CD14-positive monocyte (primary cell): ENCODE measurements at places on chromosomes 5 and 9.

DNA sequence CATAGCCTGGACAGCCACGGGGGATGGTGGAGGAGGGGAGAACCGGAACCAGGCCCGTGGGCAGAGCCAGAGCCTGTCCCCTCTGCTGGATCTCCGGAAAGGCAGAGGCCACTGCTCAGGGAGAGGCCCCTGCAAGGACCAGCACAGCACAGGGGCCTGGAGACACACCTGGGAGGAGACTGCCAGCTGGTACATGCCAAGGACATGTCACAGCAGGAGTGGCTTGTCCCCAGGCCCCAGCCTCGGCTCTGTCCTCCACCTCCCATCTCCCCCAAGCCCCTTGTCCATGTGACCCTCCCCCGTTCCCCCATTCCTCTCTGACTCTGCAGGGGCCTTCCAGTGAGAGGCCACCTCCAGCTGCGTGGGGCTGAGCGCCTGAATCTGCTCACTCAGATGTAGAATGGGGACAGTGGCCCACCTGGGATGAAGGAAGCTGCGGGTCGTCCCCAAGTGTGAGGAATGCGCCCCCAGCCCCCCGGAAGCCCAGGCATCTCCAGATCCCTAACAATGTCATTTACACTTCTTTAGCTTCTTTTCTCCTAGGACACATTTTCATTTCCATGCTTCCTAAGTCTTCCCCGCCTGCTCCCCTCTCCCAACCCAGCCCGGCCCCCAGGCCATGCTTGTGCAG lies 349.6 kb upstream of the IRX2 start:
- no peaks in the 10 kb centered on the region for H3K4me1 ChIP-seq
- no peaks in the 10 kb centered on the region for H3K36me3 ChIP-seq
- no peak overlapping the region for H3K4me3 ChIP-seq
- H3K27ac ChIP-seq, result no peak overlapping the region

GRCh38 chr9:15149450-15149849 lies 157.6 kb downstream of the TTC39B start:
- no peaks in the 10 kb centered on the region for H3K36me3 ChIP-seq
- H3K27me3 ChIP-seq, result no peaks in the 10 kb centered on the region
- DNase-seq, result no peak
- no peak overlapping the region for H3K4me3 ChIP-seq

DNA sequence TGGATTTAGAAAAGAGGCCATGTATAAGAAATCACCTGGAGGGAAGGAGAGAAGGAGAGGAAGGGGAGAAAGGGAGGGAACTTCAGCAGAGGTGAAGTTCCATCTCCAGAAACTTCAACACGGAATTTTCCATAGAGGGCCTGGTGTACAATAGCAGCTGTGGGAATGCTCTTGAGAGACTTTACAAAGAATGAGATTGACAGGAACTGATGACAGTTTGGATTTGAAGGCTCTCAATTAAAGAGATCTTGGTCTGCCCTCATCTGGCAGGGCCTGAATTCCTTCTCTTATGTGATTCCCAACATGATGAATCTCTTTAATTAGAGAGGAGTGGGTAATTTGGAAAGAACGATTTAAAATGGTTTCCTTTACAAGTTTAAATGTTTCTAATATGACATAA lies 143.5 kb downstream of the MLLT3 start:
- DNase-seq, result no peak
- no peak overlapping the region for H3K4me3 ChIP-seq
- no peaks in the 10 kb centered on the region for H3K36me3 ChIP-seq
- H3K27ac ChIP-seq, result no peak overlapping the region
- H3K4me1 ChIP-seq, result no peaks in the 10 kb centered on the region

DNA sequence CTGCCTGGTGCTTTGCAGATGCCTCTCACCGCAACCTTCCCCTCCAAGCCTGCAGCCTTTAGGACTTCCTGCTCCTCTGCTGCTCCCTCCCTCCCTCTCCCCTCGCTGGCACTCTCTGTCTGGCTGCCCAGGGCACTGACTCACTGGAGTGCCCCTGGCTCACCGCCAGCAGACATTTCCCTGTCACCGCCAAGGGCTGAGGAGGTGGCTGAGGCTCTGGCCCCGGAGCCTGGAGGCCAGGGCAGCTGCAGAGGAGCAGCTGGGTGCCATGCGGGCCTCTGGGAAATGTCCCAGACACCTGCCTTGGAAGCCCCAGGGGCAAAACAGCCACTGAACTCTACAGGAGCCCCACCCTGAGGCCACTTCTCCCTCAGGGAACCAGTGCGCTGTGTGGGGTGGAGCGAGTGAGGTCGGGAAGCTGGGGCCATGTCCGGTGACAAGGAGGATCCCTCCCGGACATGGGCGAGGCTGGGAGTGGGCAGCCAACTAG lies 53.4 kb downstream of the TENT4A start:
- no peaks in the 10 kb centered on the region for H3K27me3 ChIP-seq
- H3K36me3 ChIP-seq, result no peaks in the 10 kb centered on the region
- no peak overlapping the region for H3K4me3 ChIP-seq
- peaks cover 19% of the 10 kb centered on the region for H3K4me1 ChIP-seq
- DNase-seq, result peak; percentile 98

DNA sequence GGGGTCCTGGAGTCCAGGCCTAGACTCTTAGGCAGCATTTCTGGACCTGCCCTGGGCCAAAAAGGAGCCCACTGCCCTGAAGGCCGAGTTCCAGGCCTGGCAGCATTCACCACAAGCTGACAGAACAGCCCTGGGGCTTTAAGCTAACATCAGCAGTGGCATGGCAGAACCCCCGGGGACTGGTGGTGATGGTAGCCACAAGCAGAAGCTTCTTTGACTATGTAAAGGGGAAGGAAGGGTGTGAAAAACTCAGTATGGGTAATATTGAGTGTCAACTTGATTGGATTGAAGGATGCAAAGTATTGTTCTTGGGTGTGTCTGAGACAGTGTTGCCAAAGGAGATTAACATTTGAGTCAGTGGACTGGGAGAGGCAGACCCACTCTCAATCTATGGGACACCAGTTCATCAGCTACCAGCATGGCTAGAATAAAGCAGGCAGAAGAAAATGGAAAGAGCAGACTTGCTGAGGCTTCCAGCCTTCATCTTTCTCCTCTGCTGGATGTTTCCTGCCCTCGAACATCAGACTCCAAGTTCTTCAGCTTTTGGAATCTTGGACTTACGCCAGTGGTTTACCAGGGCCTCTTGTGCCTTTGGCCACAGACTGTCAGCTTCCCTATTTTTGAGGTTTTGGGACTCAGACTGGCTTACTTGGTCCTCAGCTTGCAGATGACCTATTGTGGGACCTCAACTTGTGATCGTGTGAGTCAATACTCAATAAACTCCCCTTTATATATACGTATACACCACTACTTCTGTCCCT lies 661.0 kb upstream of the C9orf72 start:
- H3K36me3 ChIP-seq, result no peaks in the 10 kb centered on the region
- DNase-seq, result no peak
- no peaks in the 10 kb centered on the region for H3K4me1 ChIP-seq
- H3K27me3 ChIP-seq, result no peaks in the 10 kb centered on the region
